Islet precursor cell (in vitro differentiated cells): ENCODE measurements at places on chromosomes 2 and 18.

- DNase-seq, result no peak
Observed at GRCh38 chr2:164824872-164825271, 16.8 kb downstream of the COBLL1 start.

- DNase-seq, result peak; percentile 61
Observed at GRCh38 chr2:120204022-120204405, 19.2 kb downstream of the TMEM185B start.

DNA sequence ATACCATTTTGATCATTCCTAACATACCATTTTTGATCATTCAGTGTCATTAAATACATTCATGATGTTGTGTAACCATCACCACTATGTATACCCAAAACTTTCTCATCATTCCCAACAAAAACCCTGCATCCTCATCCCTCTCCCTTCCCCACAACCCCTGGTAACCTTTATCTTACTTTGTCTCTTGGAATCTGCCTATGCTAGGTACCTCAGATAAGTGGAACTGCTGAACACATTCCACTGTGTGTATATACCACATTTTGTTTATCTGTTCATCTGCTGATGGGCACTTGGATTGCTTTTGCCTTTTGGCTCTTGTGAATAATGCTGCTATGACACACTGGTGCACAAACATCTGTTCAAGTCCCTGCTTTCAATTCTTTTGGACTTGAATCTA lies 83.8 kb upstream of the TFCP2L1 start:
- no peak for DNase-seq

GRCh38 chr18:2706903-2707302 lies 51.4 kb downstream of the SMCHD1 start:
- no peak for DNase-seq

DNA sequence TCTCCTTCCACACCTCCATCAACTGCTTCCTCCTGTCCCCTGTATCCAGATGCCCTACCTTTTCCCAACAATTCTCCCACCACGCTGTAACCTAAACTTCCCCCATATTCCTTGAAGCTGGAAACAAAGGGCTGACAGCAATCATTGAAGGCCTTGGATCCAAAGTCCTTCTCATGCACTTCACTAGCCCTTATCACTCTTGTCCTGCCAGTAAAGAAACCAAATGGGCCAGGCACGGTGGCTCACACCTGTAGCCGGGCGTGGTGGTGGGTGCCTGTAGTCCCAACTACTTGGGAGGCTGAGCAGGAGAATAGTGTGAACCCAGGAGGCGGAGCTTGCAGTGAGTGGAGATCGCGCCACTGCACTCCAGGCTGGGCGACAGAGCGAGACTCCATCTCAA lies 11.9 kb upstream of the ADNP2 start:
- no peak for DNase-seq

DNA sequence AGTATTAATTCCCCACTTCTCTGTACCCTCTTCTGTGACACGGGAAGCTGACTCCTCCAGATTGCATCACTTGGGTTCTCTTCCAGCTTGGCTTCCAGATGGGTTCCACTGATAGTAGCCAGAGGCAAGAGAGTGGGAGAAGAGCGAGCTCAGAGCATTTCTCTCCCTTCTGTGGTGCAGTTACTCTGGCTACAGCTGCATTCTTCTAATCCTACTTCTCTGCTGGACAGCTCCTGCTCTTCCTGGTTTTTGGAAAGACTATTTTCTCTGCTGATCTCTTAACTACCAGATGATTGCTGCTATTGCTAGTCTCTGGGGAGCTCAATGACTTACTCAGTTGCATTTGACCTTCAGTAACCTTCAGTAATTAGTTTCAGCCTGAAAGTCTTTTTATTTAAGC lies 187.5 kb upstream of the MAP2 start:
- peak; percentile 57 for DNase-seq

DNA sequence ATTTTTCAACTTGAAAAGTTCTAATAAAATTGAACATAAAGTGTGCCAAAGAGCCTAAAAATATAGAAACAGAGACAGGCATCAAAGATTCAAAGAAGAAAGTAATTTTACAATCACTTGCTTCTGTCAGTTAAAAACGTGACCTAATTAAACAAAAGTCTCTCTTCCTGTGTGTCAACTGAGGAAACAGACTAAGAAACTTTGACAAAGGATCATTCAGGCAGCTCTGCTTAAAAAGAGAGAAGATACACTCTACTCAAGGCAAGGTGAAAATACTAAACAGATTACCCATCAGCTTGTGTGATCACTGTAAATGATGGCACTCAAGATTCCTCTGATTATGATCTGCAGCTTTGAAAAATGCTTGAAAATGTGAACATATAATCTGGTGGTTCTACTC lies 47.8 kb downstream of the DYM start:
- DNase-seq, result no peak

DNA sequence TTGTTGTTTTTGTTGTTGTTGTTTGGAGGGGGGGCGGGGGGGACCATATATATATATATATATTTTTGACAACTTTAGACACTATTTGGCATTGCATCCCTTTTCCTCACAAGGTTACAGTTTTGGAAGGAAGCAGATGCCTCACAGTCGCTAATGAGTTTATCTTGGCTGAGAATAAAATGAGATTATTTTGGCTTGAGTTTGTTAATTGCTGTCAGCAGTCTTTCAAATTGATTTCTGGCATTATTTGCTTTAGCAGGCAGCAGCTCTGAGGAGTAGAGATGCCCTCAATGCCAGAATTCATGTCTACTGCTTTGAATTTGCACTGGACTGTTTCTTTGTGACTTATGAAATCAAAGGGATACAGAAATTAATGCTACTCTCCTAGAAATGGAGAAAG lies 595.2 kb upstream of the HNMT start:
- DNase-seq, result no peak

- no peak for DNase-seq
Observed at GRCh38 chr2:49261781-49262180, 107.5 kb upstream of the FSHR start.

DNA sequence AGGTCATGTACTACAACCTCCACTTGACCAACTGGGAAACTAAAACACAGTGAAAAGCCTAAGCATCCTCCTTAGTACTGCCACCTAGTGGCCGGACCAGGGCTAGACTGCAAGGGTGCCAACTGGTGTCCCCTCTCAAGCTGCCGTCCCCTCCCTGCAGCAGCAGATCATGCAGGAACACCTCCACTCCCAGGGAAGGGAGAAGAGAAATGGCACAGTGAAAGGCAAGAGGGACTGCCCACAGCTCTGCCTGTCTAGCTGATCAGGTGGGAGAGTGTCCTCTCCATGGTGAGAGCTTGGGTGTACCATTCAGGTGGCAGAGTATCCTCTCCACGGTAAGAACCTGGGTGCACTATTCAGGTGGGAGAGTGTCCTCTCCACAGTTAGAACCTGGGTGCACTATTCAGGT lies 78.1 kb downstream of the AAK1 start:
- DNase-seq, result peak; percentile 78

- DNase-seq, result peak; percentile 69
Observed at GRCh38 chr2:238761868-238762267, 86.0 kb upstream of the TWIST2 start.

- DNase-seq, result no peak
Observed at GRCh38 chr18:22726469-22726868, 206.7 kb upstream of the RBBP8 start.

- no peak for DNase-seq
Observed at GRCh38 chr2:109428841-109429566, 184.8 kb downstream of the SEPTIN10 start.

DNA sequence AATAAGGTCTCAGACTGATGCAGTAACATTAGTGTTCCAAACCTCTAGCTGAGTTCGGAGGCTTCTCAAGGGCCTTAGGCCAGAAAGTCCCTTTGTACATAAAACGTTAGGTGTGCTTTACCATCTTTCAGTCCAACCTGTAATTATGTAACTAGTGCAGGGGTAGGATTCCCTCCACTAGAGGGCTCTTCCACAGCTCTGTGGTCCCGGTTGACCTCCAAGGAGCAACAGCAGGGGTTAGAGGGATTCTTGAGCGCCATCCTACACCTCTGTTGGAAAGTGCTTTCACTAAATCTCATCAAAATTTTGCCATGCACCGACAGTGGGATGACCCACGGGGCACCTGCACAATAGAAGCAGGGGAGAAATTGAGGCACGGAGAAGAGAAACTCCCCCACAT lies 155.8 kb upstream of the LRP1B start:
- DNase-seq, result peak; percentile 78

- DNase-seq, result no peak
Observed at GRCh38 chr2:208025814-208026184, 472 bp upstream of the PLEKHM3 start.

GRCh38 chr2:199962203-199962602 lies 6.8 kb downstream of the MAIP1 start:
- no peak for DNase-seq
